ENCODE measurements at places on chromosomes 5 and 9. TPM values are rescaled to one million over a fixed set of nuclear protein-coding genes. Genes with fewer than 3 reads are reported as not detected.

The OMD gene
- polyA plus RNA-seq: 0.09 TPM

GRCh38 chr9:16693616-16694015 lies 176.9 kb downstream of the BNC2 start:
- no peak for DNase-seq

DNA sequence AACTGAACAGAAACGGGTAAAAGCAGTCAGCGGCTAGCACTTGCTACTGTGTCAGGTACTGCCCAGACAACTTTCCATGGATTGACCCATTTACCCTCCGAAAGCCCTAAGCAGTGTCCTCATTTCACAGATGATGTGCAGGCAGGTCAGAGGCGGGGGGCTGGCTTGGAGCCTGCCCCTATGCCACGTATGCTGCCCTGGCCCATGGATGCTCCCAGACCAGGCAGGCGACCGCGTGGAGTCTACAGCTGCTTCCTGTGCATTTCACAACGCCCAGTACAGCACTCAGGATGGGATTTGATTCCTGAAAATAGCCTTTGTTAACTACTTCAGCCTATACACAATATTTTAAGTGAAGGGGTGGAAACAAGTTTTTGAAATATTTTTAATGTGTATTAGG lies 202.9 kb downstream of the NXNL2 start:
- DNase-seq: no peak

The PCDHGA12 gene
- polyA plus RNA-seq: not detected

- peak; percentile 30 for DNase-seq
Measured at GRCh38 chr5:146291421-146292074, 47.1 kb upstream of the POU4F3 start.

The PTPRD gene
- not detected for polyA plus RNA-seq

The SLC2A6 gene
- polyA plus RNA-seq: 1.1 TPM

GRCh38 chr5:2700876-2701275 lies 50.6 kb downstream of the IRX2 start:
- DNase-seq: no peak

The ADGRV1 gene
- polyA plus RNA-seq: not detected

The B4GALT7 gene
- 23.3 TPM for polyA plus RNA-seq

GRCh38 chr5:142819825-142820224 lies 49.6 kb downstream of the ARHGAP26 start:
- DNase-seq: no peak

The SLCO6A1 gene
- not detected for polyA plus RNA-seq

- DNase-seq: no peak
Measured at GRCh38 chr9:116264361-116264760, 110.8 kb downstream of the PAPPA start.

- peak; percentile 56 for DNase-seq
Measured at GRCh38 chr5:170297589-170298462, at the start of gene LCP2. TSS of gene LCP2 (minus strand) at chr5:170297777. CDS start at chr5:170297611, 166 bp downstream.

The CNTLN gene
- not detected for polyA plus RNA-seq

The CENPP gene
- polyA plus RNA-seq: 2.4 TPM

The ANKDD1B gene
- not detected for polyA plus RNA-seq

The PPIC gene
- not detected for polyA plus RNA-seq

GRCh38 chr5:378301-378891 lies 56.9 kb downstream of the AHRR start:
- DNase-seq: no peak

GRCh38 chr5:104702212-104702611 lies 1139.6 kb upstream of the NUDT12 start:
- no peak for DNase-seq

- no peak for DNase-seq
Measured at GRCh38 chr5:57069115-57069835, 104.6 kb upstream of the GPBP1 start.

GRCh38 chr9:134369416-134370212 lies 43.4 kb downstream of the RXRA start:
- no peak for DNase-seq

The PTGS1 gene
- not detected for polyA plus RNA-seq

The PCDHB10 gene
- not detected for polyA plus RNA-seq

DNA sequence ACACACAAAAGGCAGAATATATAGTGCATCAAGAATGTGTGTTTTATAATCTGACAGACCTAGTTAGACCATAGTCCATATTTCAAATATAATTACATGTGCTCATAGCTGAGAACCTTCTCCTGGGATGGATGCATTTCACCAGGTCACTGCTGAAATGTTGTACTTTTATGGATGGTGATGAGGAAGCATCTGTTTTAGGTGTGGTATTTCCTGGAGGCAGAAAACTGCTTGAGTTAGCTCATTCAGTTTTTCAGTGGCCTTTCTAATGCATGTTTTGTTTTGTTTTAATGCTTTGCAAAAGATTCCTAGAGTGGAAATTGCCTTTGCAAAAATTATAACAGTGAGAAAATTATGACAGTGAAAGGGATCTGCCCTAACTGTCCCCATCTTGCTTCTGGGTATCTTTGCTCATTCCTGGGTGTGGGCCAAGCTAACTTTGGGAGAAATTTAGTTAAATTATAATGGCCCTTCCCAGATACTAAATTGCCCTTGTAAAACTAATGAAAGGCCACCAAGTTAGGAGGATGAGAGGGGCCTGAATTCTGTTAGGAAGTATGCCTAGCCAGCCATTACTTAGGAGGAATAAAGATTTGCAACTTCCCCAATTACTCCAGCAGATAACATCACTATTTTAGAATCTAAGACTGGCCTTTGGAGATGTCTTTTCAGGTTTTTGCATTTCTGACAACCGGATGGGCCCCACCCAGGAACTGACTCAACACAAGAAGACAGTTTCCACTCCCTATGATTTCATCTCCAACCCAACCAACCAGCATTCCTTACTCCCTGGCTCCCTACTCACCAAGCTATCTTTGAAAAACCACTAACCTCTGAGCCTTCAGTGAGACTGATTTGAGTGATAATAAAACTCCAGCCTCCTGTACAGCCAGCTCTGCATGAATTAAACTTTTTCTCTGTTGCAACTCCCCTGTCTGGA lies 7.0 kb upstream of the IL12B start:
- peak; percentile 56 for DNase-seq
